Right cardiac atrium (tissue), 5 donors: ENCODE measurements at places on chromosomes 7 and 10. TPM values are rescaled to one million over a fixed set of nuclear protein-coding genes. Genes with fewer than 3 reads are reported as not detected.

- DNase-seq, result no peak
Measured at GRCh38 chr10:36531621-36532020, 593.8 kb upstream of the ANKRD30A start.

GRCh38 chr10:104329735-104330134 is 8.5 kb downstream of the ITPRIP start:
- DNase-seq, result no peak

DNA sequence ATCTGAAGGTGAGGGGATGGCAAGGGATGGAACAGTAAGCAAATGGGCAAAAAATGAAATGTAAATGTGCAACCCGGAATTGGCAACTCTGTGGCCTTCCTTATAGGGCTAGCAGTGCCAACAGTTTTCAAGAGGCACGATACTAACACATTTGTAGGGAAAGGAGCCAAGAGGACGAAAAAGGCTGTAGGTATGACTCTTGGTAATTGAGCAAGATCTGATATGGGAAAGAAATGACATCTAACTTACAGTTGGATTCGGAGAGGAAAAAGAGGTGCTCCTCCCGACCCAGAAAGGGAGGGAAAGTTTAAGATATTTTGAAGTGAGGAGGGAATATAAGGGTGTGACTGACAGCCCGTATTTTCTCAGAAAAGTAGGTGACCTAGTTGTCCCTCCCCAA is 2.1 kb upstream of the CREM start:
- DNase-seq, result no peak

Gene CYP26C1
- not detected for total RNA-seq

DNA sequence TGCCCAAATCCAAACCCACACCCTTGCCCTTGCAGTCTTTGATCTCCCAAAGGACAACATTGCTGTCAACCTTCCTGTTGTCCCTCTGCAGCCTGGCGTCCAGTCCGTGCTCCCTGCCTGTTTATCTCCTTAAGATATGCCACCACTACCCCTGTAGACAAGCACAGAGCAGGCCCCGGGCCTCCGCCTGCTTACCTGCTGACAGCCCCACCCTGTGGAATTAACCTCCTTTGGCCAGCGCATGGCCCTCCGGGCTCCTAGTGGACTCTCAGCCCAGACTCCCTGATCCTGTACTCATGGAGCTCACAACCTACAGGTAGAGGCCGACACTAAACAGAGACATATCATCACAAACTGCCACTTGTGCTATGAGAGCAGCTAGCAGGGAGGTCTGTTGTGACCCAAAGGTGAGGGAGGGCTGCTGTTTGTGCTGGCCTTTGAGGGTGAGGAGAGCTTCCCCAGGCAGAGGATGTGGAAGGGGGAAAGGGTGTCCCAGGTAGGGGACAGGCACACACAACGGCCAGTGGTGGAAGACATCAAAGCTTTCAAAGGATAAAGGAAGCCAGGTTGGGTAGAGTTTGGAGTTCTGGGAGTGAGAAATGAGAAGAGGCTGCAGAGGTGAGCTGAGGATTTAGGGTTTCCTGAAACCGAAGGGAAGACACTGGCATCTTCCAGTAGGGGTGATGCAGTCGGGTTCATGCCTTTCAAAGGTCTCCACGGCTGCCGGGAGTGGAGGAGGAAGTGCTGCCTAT is 174.5 kb upstream of the ZMIZ1 start:
- no peak for DNase-seq

- no peak for DNase-seq
Measured at GRCh38 chr7:155979994-155980393, 167.7 kb upstream of the SHH start.

- no peak for DNase-seq
Measured at GRCh38 chr10:74754381-74754821, 72.0 kb upstream of the KAT6B start.

GRCh38 chr10:61452151-61452651 is 980 bp downstream of the TMEM26 start:
- DNase-seq, result peak; percentile 37

GRCh38 chr10:13891128-13892000 is 304.6 kb downstream of the PRPF18 start:
- no peak for DNase-seq

Gene SNX8
- 44.5 TPM for total RNA-seq

DNA sequence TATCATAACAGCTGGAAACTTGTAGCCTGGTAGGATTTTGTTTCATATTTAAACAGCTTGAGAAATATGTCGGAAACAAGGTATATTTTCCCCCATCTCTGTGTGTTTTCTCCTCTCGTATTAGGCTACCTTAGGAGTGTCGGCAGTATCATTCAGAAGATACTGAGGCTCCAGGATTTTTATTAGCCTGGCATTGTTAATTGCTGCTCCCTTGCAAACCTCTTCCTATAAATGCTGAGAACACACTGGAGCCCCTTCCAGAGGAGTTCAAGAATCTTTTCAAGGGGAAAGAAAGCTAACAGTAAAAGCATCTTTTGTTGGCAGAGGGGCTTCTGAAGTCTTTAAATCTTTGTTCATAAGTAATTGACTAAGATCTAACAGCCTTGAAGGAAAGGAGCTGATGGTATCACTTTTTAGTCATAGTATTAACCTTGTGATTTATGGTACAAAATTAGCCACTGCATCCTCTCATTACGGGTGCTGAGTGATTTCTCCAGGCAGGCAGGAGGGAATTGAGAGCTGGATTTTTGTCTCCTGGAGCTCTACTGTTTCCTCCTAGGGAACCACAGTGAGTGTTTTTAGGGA is 998.7 kb downstream of the LRMDA start:
- DNase-seq, result no peak

GRCh38 chr7:31488562-31489203 is 25.2 kb upstream of the ITPRID1 start:
- DNase-seq, result peak; percentile 33

Gene HOGA1
- total RNA-seq, result 10.8 TPM

GRCh38 chr7:93258661-93259060 is 26.5 kb downstream of the VPS50 start:
- no peak for DNase-seq

GRCh38 chr7:159096736-159097581 is 47.7 kb downstream of the VIPR2 start:
- peak; percentile 76 for DNase-seq

DNA sequence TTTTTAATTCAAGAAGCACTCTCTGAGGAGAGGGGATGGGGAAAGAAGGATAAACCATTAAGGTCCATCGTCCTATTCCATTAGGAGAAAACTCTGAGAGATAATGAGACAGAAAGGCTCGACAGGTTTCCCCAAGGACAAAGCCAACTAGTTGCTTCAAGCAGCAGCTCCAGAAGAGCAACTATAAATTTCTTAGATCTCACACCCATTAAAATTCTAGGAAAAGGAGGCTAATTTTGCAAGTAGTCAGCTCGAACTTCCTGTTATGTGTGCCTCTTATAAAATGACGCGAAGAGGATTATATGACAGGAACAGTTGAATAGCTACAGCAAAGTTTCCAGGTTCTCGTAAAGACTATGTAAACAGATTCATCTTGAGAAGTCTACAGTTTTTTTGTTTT is 52.0 kb upstream of the ST8SIA6 start:
- DNase-seq, result no peak

GRCh38 chr7:26584326-26584725 is 280.1 kb downstream of the SKAP2 start:
- DNase-seq, result no peak

DNA sequence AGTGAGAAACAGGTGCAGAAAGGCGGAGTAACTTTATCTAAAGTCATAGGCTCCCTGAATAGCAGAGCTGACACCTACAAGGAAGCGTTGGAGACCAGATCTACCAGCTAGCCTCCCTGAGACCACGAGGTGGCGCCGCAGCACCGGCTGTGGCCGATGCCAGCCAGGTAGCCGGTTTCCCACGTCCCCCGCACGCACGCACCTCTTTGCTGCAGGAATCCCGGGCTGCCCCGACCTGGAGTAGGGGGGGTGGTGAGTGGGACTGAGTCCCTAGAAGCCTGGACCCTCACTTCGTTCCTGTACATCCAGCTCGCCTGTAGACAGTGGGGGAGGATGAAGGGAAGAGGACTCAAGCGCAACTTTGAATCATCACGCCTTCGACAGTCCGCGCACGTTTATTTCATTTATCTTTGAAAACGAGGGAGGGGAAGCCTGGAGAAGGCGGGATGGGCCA is 3.7 kb downstream of the ELOVL3 start:
- peak; percentile 91 for DNase-seq

Gene DIP2C
- total RNA-seq, result 23.7 TPM

DNA sequence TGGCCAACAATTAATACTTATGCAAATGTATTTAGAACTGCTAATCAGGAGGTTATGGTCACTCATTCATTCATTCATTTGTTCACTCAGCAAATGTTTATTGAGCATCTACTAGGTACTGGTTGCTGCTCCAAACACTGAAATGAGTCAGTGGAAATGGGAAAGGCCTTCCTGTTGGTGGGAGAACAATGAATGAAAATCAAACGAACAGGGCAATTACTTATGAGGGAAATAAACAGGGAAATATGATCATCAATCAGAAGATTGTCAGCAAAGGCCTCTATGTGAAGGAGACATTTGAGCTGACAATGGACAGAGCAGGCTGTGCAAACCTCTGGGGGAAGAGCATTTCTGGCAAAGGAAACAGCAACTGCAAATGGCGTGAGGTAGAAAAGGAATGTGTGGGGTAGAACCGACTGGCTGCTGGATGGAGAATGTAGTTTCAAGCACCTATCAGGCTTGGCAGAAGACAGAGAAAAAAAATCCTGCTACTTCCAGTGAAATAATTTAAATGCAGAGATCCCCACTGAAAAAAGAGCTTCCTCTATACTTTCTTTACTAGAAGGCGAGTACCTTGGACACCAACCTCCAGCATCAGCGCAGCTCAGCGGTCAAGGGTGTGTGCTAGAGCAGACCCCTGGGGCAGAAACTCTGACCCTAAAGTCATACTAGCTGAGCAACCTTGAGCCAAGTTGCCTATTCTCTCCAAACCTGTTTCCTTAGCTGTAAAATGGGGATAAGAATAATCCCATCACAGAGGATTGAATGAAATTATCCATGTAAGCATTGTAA is 108.8 kb upstream of the EEPD1 start:
- DNase-seq, result no peak

GRCh38 chr10:36354633-36355032 is 712.5 kb upstream of the FZD8 start:
- DNase-seq, result no peak

- no peak for DNase-seq
Measured at GRCh38 chr7:66281678-66282590, 76.8 kb downstream of the TPST1 start.

DNA sequence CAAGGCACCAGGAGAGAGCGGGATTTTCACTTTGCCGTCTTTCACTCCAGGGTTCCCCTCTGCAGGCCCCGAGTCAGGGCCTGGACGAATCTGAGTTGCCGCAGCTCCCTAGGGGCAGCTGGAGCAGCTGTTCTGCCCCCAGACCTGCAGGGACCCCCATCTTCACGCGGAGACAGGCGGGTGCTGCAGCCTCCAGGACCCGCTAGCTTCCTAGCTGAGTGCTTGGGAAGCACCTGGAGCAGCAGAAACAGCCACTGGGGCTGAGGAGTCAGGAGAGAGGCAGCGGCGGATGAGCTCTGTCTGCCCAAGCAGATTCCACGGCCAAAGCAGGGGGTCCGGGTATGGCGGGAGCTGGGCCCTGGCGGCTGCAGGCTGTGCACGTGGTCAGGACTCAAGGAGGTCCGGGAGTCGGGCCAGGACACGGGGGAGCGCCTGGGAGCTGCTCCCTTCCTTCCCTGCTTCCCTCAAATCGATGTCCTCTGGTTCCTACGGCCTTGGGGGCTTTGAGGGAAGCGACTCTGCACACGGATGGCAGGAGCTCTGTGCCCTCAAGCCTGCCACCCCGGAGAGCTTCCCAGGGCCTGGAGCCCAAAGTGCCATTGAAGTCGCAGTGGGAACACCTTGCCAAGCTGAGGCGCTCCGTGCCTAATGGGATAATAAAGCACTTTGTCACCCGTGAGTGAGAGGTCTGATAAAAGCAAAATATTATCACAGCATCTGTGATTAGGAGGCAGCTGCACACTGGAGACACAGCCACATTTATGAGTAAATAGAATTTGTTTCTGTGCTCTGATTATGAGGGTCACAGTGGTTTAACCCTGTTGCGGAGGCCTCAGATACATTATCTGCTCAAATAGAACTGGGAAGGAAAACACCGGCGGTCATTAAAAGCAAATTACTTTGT is 17.2 kb downstream of the MNX1 start:
- peak; percentile 73 for DNase-seq

- no peak for DNase-seq
Measured at GRCh38 chr7:151246851-151247580, 1.5 kb downstream of the SMARCD3 start.

DNA sequence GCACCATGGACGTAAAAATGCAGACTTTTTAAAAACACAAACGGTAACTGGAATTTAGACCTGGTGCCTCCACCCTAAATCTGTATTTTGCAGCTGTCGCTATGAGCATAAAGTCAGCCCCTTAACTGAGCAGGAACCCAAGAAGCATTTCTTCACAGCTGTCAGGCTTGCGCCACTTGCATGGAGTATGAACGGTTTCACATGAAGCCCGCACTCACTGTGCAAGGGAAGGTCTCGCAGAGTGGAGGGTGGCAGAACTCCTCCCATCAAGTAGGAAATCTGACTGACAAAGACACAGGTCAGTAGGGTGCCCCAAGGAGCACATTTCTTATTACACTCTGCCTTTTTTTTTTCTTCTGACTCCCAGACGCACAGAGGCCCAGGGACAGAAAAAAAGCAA is 58.5 kb downstream of the ELMO1 start:
- DNase-seq, result no peak

DNA sequence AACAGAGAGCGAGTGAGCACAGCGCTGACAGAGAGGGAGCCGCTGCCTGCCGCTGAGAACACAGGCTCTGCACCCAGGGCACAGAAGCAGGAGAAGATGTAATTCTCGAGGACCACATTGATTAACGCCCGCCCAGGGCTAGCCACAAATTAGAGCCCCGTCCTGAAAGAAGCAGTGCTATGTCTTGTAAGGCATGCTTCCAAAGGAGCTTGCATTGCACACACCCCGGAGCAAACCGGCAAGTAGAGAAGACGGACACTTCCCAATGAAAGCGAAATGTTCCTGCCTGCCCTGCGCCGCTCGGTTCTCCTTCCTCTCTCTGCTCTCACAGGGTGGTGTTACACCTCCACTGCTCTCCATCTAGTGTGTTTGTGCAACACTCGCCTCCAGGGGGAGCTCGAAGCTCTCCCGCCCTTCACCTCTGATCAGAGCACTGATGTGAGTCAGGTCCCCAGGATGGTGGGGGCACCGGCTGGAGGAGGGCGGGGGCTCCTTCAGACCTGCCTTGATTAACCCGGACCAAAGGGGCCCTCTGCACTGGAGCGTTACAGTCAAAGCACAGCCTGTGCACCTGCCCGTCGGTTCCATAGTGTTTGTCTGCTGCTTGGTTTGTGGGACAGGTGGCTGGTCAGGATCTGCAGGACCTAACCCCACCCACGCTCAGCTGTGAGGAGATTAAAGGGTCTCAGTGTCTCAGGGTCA is 316.5 kb downstream of the ADARB2 start:
- no peak for DNase-seq

- no peak for DNase-seq
Measured at GRCh38 chr10:54800741-54801421, at the start of gene PCDH15. Gene PCDH15 (minus strand): TSS chr10:54801231. CDS start chr10:54664262, 136,969 bp downstream.

Gene EGFR
- 15.7 TPM for total RNA-seq

DNA sequence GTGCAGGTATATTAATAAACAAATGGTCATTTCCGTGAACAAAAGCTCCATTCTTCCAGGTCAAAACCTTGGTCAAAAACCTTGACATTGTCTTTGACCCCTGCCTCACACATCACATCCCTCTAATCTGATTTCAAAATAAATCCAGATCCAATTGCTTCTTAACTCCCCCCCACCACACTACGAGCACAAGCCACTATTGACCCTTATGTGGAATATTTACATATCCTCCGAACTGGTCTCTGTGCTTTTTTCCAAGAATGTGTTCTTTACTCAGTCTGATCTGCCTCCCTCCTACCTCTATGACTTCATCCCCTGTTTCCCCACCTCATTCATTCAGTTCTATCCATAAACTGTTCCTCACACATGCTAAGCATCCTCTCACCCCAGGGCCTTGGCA is 313.6 kb upstream of the NPVF start:
- DNase-seq, result no peak

Gene ARHGAP12
- total RNA-seq, result 25.5 TPM
